ENCODE measurements at places on chromosomes 5 and 9.
A peak's percentile ranks its signal among the peaks of the same experiment; 100 is the strongest.

GRCh38 chr9:23651051-23651450 lies 175.0 kb downstream of the ELAVL2 start:
- DNase-seq, result no peak

GRCh38 chr9:2655411-2655901 lies 33.9 kb downstream of the VLDLR start:
- DNase-seq, result peak; percentile 11

- DNase-seq, result no peak
Observed at GRCh38 chr5:32163785-32164184, 10.3 kb downstream of the GOLPH3 start.

GRCh38 chr9:16321461-16322119 lies 548.9 kb downstream of the BNC2 start:
- DNase-seq, result no peak

DNA sequence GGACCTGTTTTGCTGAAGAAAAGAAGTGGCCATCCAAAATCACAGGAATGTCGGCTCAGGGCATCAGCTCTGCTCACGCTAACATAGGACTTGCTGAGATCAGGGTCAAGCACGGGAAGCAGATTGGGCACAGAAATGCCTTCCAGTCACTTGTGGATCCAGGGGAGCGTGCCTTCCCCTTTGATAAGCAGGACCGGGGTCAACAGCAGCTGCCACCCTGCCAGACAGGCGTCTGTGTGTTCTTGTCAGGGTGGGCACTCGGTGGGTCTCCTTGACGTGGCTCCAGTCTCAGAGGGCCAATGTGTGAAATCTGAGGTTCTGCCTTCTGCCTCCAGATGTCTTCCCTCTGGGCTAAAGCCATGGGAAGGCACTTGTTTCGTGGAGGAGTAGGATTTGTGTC lies 313.7 kb upstream of the IRX4 start:
- no peak for DNase-seq

GRCh38 chr5:168001318-168001717 lies 290.1 kb upstream of the WWC1 start:
- no peak for DNase-seq

DNA sequence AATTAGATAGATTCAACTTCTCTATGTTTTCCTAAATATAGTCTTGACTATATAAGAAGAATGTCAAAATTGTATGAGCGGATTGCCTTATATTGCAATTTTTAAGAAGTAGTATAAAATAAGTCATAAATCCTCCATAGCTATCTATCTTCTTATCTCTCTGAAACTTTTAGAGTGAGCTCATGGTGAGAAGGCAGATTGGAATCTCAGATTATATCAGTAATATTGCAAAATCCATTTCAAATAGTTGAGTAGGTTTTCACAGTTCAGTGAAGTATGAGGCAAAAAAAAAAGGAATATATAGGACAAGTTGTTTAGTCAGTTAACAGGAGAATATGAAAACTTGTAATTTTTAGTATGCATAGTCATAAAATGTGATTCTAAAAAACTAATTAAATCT lies 156.4 kb downstream of the FAM174A start:
- DNase-seq, result no peak

DNA sequence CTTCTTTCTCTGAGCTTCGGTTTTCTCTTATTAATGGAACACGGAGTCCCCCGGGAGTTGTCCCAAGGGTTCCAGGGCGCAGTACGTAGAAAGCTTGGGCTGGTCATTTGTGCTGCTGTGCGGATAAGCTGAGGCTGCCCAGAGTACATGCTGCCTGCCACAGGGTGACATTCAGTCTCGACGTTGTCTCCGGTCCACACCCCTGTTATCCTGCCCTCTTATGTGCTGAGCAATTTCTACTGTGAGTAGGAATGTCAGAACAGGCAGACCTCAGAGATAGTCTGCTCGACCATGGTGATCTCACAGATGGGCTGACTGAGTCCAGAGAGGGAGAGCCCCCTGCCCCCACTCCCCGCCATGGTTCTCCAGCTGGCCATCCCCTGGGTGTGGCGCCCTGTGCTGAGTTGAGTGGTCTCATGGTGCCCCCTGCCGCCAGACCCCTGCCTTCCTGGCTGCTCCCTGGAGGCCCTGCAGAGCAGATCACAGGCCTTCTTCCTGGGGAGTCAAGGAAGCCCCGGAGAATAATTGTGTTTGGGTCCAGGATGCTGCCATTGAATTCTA lies 124.0 kb downstream of the RGS3 start:
- no peak for DNase-seq

GRCh38 chr5:74127381-74128320 lies 501.7 kb downstream of the ARHGEF28 start:
- DNase-seq, result no peak

DNA sequence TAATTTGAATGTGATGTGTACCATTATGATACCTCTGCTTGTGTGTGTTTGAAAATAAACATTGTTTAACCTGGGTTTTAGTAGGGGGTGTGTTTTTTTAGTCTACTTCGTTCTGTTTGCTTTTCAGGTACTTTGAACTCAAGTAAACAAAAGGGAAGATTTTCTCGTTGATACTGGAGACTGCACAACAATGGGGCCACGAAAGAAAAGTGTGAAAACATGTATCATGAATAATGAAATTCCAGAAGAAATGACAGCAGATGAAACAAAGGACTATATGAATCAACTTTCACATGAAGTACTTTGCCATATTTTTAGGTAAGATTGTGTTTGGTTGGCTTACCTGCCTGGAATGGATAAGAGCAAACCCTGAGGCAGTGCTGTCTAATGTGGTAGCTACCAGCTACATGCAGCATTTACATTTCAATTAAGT lies 10.8 kb downstream of the FBXO38 start:
- DNase-seq, result no peak
